Dermis blood vessel endothelial cell (primary cell): ENCODE measurements at places on chromosomes 5 and 9. TPM values are rescaled to one million over a fixed set of nuclear protein-coding genes. Genes with fewer than 3 reads are reported as not detected.

The FSTL4 gene
- under 0.01 and 0.09 TPM in 2 replicates for total RNA-seq

The PKD2L2 gene
- 0.17 TPM in 1 of 2 replicates, not detected in the other for total RNA-seq

The OGN gene
- total RNA-seq = not detected in 2 replicates

The NTNG2 gene
- 0.05 TPM in 1 of 2 replicates, not detected in the other for total RNA-seq

The SV2C gene
- total RNA-seq = 0.05 TPM in 1 of 2 replicates, not detected in the other

The TAS2R1 gene
- not detected in 2 replicates for total RNA-seq

The ZNF354B gene
- total RNA-seq = 7.4 and 10.9 TPM in 2 replicates

The LCN15 gene
- 0.05 TPM in 1 of 2 replicates, not detected in the other for total RNA-seq

The LAMC3 gene
- 0.51 and 4.7 TPM in 2 replicates for total RNA-seq

The MYMK gene
- total RNA-seq = not detected in 2 replicates

The CENPH gene
- total RNA-seq = 3.1 and 10.7 TPM in 2 replicates

The PDLIM4 gene
- total RNA-seq = 31.0 and 51.6 TPM in 2 replicates

The TAF1L gene
- under 0.01 TPM in 2 replicates for total RNA-seq

The CCNO gene
- not detected in 2 replicates for total RNA-seq

The CDKN2A gene
- total RNA-seq = 1.0 and 1.3 TPM in 2 replicates

The IRGM gene
- not detected in 2 replicates for total RNA-seq
